Activated T-helper 17 cell treated with anti-CD3 and anti-CD28 coated beads, Interleukin-2, amount 50 U/mL, for 72 hours (primary cell): ENCODE measurements at places on chromosomes 12 and 14.
A peak's percentile ranks its signal among the peaks of the same experiment; 100 is the strongest.

- ATAC-seq: no peak
Measured at GRCh38 chr12:97960225-97960624, 497.6 kb downstream of the RMST start.

DNA sequence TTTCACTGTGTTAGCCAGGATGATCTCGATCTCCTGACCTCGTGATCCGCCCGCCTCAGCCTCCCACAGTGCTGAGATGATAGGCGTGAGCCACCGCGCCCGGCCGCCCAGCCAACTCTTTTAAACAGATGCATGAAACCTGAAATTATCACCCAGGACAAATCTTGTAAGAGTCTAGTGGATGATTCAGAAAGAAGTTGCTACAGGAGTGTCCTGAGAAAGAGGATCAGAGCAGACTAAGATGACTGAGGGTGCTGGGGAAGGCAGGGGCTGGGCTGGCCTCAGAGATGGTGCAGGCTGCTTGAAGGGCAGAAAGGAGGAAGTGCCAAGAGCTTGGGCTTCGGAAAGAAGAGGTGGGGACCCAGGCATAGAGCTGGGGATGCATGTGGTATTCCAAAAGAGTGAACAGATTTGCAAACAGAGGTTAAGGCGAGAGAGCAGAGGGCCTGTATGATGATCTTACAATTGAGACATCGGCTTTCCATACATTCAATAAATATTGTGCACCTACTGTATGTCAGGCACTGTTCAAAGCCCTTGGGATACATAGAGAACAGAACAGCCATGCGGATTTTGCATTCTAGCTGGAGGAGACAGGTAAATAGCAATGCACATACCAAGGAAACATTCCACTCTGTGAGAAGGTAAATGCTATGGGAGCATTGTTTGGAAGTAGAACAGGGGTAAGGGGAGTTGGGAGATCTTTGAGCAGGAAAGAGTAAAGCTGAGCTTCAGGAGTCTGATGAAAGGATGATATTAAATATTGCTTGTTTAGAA, 7.4 kb upstream of the CD9 start:
- no peak for ATAC-seq

- ATAC-seq: peak; percentile 97
Measured at GRCh38 chr14:50363714-50364111, 33.0 kb downstream of the CDKL1 start.

GRCh38 chr12:18981732-18982131, 147.8 kb upstream of the PLEKHA5 start:
- ATAC-seq: no peak

DNA sequence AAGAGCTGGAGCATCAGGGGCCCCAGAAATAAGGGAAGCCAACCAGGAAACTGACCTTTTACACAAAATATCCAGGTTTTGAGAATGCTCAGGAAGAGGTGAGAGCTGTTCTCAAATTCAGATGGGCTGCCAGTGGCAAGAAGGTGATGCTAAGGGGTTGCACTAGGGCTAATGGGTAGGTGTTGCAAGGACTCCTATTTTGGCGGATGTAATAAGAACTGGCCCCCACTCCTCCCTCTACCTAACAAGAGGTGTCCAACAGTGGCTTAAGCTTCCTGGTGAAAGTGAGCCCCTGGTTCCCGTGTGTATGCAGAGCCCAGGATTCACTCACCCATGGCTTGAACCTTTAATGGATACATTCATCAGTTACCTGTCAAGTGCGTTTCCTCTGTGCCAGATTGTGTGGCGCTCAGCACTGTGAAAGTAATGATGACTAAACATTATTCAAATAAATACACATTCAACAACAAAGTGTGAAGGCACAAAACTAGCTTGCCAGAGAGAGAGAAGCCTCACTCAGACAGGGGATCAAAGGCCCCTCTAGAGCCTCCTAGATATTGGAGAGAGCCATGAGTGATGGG, 705 bp upstream of the CHGA start:
- no peak for ATAC-seq

- no peak for ATAC-seq
Measured at GRCh38 chr14:104362761-104363605, 216.6 kb upstream of the C14orf180 start.

- ATAC-seq: no peak
Measured at GRCh38 chr12:17884581-17884980, 205.4 kb downstream of the RERGL start.

DNA sequence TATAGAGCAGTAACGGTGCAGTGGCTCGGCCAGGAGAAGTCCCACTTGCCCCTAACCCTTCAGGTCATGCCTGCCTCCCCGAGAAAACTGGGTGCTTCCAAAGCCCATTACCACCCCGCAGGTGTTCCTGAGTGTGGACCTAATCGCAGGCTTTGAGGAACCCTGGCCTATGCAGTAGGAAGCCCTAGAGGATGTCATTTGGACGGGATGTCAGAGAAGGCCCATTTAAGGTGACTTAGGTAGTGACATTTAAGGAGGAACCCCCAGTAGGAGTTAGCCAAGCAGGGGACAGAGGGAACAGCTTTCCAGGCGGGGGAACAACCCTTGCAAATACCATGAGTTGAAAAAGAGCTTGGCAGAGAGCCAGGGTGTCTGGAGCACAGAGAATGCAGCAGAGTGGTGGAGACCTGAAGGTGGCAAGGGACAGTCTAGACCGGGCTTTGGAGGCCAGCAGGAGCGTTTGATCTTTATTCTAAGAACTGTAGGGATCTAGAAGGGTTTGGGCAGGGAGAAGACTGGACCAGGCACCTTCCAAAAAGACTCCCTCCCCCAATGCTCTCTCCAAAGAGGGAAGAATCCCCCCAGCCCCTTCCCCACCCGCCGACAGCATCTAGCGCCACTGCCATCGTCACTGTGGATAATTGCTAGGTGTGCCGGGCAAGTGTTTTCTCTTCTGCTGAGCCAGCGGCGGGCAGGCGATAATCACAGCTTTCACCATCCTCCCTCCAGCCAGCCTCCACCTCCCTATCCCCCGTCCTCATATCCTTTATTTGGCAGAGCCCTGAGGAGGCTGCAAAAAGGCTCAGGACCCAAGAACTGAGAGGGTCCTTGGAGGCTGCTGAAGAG, 33.3 kb upstream of the BEGAIN start:
- no peak for ATAC-seq

GRCh38 chr12:10409392-10409791, at the start of gene KLRC4:
TSS of gene KLRC4 (minus strand) at chr12:10409757. CDS start at chr12:10409575, 182 bp downstream.
- no peak for ATAC-seq

DNA sequence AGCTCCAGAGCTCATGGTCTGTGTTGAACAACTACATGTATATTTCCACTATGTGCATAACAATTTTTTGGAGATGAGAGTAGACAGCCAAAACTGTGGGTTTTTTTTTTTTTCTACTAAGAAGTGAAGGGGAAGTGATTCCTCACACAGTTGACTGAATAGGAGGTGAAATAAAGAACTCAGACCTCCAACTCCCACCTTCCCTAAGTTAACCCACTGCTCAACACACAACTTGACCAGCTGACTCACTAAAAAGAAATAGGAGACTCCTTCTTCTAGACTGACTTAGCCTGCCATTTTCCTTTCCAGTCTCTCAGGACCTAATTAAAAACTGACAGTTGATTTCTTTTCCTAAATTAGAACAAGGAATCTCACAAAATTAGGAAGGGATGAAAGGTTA, 1.7 kb downstream of the M6PR start:
- ATAC-seq: no peak

DNA sequence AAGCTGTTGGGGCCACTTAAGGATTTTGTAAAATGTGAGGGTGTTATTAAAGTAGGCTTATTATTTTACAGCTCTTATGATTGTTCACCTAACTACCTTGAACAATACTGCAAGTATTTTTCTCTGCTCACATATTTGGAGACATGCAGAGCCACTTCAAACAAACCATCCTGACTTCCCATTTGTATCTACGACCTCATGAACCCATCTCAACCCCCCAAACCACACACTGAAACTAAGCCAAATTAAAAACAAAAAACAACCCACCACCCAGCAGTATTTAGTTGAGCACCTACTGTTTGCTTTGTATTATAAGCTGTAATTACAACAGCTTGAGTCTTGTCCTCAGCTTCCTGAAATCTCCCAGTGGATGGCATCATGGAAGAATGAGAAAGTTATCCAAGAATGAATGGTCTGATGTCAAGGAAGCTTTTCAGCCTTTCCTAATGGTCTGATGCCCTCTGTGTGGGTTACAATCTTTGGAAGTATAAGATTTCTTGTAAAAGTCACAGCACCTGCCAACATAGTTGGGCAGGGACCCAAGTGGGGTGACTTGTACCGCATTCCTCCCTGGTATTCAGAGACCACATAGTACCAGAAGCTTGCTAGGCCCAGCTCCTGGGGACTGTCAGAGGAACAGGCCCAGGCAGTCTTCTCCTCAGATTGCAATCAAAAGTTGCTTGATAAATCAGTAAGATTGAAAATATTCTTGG, 416.6 kb downstream of the ZFP36L1 start:
- no peak for ATAC-seq

- ATAC-seq: no peak
Measured at GRCh38 chr14:72864712-72865365, 29.1 kb downstream of the DPF3 start.

DNA sequence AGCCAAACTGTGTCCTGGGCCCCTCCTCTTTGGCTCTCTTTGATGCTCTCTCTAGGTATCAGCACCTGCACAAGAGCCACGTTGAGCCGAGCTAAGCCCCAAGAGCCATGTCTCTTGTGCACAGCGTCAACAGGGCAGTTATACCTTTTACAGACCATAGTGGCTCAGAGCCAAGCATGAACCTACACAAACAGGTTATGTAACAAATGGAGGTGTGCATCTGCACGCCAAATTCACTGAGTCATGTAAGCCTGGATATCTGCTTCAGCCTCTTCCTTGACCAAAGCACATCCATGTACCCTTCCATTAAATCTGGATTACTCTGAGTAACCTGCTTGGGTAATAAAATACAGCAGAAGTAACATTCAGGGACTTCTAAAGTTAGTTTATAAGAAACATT, 509.7 kb downstream of the NAV3 start:
- ATAC-seq: no peak

- no peak for ATAC-seq
Measured at GRCh38 chr12:51185171-51185717, 12.3 kb upstream of the TFCP2 start.

- no peak for ATAC-seq
Measured at GRCh38 chr12:42370013-42370412, 44.0 kb downstream of the PPHLN1 start.

- no peak for ATAC-seq
Measured at GRCh38 chr14:66359500-66359899, 126.7 kb upstream of the CCDC196 start.

DNA sequence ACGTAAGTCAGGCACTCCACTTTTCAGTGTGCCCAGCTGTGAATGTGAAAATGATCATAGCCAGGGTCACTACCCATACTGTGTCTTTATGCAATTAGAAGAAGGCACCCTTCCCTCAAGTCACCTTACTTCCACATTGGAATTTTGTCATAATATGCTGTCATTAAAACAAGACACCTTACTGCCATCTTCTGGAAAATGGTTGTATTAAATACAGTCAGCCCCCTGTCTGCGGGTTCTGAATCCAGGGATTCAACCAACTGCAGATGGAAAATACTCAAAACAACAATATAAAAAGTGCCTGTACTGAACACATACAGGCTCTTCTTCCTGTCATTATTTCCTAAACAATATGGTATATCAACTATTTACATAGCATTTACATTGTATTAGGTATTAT, 70.2 kb upstream of the TBX5 start:
- ATAC-seq: no peak

GRCh38 chr12:108648371-108648770, 14.7 kb upstream of the SELPLG start:
- ATAC-seq: no peak

- ATAC-seq: no peak
Measured at GRCh38 chr12:48201516-48201915, 1.6 kb downstream of the OR10AD1 start.

DNA sequence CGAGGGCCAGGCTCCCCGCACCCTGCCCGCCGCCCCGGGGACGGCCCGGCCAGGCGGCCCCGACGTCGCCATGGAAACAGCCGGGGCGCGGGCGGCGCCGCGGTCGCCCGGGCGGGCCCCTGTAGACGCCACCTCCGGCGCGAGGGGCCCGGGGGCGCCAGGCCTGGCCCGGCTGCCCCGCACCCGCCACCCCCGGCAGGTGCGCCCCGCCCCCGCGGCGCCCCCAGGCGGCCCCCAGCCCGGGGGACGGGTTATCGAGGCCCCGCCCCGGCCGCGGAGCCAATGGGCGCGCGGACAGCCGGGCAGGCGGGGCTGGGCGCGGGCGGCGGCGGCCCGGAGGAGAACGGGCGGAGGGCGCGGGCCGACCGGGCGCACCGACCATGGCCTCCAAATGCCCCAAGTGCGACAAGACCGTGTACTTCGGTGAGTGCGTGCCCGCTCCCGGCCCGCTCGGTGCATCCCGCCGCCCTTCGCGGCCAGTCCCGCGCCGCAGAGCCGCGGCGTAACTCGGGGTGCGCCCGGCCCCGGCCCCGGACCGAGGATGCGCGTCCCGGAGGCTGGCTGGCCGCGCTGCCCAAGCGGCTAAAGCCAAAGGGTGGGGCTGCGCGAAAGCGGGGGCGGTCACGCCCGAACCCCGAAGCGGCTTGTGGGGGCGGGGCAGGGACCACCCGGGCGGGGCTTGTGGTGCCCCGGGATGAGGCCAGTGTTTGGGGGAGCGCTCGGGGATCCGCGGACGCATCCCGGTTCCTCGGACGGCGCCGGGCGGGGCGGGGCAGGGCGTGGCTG, at the start of gene CRIP2:
TSS of gene CRIP2 (plus strand) at position 339 of the 786 bp plus-strand sequence. CDS start at position 381, 42 bp downstream.
- peak; percentile 61 for ATAC-seq
